NCI-H69 (cell line): ENCODE measurements at places on chromosomes 4 and X.
A peak's percentile ranks its signal among the peaks of the same experiment; 100 is the strongest.

GRCh38 chr4:145099653-145100052 is 1.5 kb downstream of the ABCE1 start:
- peak; percentile 3 for DNase-seq

- no peak for DNase-seq
Observed at GRCh38 chr4:22338796-22339195, 177.1 kb downstream of the ADGRA3 start.

- no peak for DNase-seq
Observed at GRCh38 chr4:94290245-94290644, 52.4 kb downstream of the HPGDS start.

GRCh38 chr4:99652596-99653436 is 4.8 kb downstream of the C4orf54 start:
- DNase-seq: no peak

DNA sequence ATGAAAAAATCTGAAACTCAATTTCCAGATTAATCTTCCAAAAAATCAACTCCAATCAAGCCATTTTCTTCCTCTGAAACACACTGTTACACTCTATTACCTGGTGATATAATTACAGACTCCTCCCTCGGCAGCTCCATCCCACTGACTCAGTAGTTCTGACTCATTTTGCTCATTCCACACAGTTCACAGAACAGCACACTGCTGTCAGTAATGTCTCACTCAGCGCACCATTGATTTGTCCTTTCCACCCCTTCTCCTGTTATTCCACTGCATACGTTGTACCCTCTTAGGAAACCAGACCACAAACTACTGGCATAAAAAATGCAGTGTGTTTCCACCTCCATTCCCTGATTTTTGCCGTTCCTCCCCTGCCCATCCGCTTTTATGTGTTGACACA is 212.7 kb downstream of the SLIT2 start:
- no peak for DNase-seq

GRCh38 chr4:8156617-8157016 is 2.0 kb downstream of the ABLIM2 start:
- DNase-seq: peak; percentile 43

- DNase-seq: no peak
Observed at GRCh38 chr4:70538869-70539268, 20.5 kb downstream of the AMTN start.

- DNase-seq: no peak
Observed at GRCh38 chrX:15908603-15909290, 54.1 kb upstream of the AP1S2 start.

DNA sequence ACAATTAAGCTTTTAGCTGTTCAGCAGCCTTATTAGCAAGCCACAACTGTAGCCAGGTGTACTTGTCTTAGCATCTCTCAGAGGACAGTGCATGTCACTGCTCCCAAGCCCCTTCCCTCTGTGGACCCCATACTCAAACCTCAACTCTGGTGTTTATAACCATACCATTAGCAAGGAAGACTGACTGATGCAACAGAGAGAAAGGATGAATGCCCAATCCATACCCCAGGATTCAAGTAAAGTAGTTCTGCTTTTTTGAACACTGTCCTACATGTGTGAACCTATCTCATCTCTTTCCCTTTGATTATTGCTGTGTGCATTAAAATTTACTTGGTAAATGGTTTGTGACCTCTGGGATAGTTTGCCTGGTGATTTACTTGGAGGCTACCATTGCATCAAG is 22.8 kb upstream of the CYBB start:
- no peak for DNase-seq

GRCh38 chr4:41454423-41454822 is 83.5 kb upstream of the LIMCH1 start:
- DNase-seq: no peak
